ENCODE measurements at places on chromosomes 12 and 14. TPM values are rescaled to one million over a fixed set of nuclear protein-coding genes. Genes with fewer than 3 reads are reported as not detected.

FGF23 gene
- not detected for total RNA-seq

CDH24 gene
- 2.1 TPM for total RNA-seq

SIRT4 gene
- total RNA-seq, result 0.65 TPM

GOLGA5 gene
- 30.9 TPM for total RNA-seq

TBC1D30 gene
- 1.5 TPM for total RNA-seq

AICDA gene
- total RNA-seq, result 0.13 TPM

C12orf76 gene
- total RNA-seq, result 6.6 TPM

TMEM179 gene
- total RNA-seq, result 0.24 TPM

PRB2 gene
- total RNA-seq, result not detected

CPNE6 gene
- 0.14 TPM for total RNA-seq

JAG2 gene
- total RNA-seq, result 25.3 TPM

SYNDIG1L gene
- not detected for total RNA-seq

DPPA3 gene
- total RNA-seq, result not detected

JKAMP gene
- 66.4 TPM for total RNA-seq

ENDOU gene
- not detected for total RNA-seq

RPGRIP1 gene
- total RNA-seq, result 0.15 TPM

IL26 gene
- not detected for total RNA-seq

RASAL1 gene
- total RNA-seq, result 0.27 TPM

CD69 gene
- total RNA-seq, result not detected

ZFHX2 gene
- 0.99 TPM for total RNA-seq

SMCO2 gene
- 0.11 TPM for total RNA-seq
